Bronchial epithelial cell (primary cell): ENCODE measurements at places on chromosomes 5 and 9.

DNA sequence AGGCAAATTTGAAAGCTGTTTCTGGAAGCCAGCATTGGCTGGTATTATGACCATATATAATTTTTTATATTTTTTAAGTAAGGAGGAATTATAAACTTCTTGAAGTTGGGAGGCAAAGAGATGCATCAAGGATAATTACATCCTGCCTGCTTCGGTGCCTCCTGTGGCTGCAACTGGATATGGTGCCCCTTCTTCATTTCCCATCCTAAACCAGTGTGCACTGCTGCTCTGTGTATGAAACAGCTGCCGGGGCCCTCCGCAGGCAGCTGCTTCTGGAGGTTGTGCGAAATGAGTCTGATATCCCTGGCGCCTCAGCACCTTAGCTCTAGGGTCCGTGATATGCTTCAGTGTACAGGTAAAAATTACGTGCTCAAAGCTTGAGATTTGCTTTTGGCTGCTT is 304.2 kb downstream of the ENC1 start:
- DNase-seq = no peak

DNA sequence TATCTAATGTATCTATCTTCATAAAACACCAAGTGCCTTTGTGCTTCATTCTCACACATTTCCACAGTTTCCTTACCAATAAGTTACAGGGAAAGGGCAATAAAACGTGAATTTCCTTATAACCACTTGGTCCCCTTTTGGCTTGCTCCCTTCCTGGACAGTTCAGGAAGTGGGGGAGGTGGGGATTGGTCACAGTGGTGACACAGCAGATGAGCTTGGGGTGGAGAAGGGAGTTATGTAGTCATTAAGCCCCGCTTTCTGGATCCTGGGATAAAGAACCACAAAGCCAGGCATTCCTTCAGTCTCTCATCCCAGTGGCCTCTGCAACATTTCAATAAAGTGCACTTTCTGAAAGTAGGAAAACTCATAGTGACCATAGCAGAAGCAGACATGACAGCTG is 47.1 kb upstream of the FYB1 start:
- DNase-seq = peak; percentile 37

DNA sequence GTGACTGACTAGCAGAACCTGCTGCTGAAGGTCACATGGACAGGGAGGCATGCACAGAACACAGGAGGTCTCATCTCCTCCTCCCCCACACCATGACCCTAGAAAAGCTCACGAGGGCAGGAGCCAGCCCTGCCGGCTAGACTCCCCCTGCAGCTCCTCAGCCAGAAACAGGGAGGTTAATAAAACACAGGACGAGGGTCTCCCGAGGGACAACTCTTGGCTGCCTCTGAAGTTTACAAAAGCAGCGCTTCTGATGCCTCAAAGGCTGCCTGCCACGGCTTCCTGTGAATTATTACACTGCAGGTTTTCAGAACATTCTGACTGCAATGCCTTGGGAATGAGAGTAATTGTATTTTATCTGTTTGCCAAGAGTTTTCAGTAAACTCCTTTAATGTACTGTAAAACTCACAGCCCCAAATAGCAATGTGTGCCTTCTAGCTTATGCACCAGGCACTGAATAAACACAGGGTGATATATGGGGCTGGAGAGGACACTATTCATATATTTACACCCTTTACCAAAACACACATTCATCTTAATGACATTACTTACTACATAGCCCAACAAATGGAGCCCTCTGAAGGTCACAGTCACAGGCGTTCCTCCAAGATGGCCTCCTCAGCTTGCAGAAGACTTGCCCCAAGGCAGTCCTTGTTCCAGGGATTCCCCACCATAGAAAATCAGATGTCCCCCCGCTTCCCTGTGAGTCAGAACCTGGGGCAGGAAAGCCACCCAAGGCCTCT is 83.7 kb downstream of the C5orf15 start:
- no peak for DNase-seq

GRCh38 chr5:126918615-126918957 is 111.8 kb downstream of the MARCHF3 start:
- peak; percentile 80 for DNase-seq

DNA sequence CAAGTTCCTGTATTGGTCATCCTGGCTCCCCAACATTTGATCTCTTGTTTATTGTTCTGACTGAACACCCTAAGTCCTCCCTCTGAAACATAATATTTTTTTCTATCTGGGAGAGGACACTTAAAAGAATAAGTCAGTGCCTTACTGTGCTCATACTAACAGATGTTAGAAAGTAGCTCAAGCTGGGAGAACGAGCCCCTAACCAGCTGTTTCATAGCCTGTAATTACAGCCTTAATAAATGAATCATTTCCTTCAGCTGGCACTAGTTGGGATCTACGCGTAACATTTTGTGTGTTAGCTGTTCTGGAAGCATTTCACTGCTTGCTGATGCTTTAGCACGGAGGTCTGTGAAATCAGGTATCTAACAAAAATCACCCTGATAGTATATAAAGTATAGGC is 345.9 kb upstream of the RIOK2 start:
- DNase-seq = no peak

DNA sequence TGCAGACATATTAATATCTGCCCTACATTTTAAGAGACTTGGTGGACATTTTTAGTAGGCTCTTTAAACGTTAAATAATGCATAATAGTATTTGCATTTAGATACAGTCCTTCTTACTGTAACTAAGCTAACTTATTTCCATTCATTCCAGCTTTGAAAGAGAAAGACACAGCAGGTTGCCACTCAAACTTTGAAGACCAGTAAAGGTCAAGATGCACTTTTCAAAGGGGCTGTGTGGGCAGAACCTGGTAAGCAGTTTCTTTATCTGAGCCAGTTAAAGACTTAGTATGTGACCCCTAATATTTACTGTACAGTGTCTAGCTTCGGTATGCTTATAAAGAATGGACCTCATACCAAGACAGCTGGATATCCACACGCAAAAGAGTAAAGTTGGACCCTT is 20.8 kb downstream of the PLGRKT start:
- no peak for DNase-seq

DNA sequence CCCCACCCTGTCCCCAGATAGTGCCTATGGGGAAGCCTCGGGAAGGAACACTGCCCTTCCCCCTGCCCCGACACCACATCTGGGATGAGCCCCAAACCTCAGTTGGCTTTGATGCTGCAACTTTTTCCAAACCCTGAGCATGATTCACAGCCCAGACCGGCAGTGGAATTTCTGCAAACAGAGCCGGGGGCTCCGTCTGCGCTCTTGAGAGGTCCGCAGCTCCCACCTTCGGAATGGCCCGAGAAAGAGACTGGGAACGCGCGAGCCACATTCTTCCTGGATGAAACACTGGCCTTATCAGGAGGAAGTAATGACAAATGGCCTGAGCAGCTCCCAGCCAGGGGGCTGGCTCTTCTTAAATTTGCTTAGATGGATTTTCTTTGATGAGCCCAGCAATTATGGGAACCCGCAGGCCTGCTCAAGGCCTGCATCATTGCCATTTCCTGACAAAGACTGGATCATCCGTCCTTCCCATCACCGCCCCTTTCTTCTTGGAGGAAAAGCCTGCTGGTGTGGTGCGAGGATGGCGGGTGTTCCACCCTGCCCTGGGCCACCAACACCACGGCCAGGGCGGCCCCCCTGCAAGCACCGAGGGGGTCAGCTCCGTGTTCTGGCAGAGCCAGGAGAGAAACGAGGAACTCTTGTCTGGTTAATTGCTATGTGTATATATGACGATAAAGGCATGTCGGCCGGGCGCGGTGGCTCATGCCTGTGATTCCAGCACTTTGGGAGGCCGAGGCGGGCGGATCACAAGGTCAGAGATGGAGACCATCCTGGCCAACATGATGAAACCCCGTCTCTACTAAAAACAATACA is 38.8 kb upstream of the COL5A1 start:
- peak; percentile 76 for DNase-seq

DNA sequence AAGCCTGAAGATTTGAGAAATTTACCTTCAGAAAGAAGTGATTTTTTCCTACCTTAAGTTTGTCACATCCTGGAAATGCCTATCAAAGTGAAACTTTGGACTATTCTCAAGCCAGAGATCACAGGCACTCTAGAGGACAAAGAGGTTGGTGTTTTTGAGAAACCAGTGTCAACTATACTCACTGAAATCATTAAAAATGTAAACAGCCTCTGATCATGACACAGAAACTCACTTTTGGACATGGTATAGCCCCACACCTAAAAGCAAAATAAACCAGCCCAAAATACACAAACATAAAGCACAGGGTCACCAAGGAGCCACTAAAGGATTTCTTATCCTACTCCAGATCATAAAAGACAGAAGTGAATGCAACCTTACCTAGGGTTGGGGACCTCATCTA is 65.7 kb upstream of the ICE1 start:
- no peak for DNase-seq

- no peak for DNase-seq
These were observed 4.5 kb upstream of the ANGPTL2 start for GRCh38 chr9:127126971-127127370.

- DNase-seq = peak; percentile 90
These were observed 72.8 kb upstream of the EFNA5 start for GRCh38 chr5:107743373-107744000.

GRCh38 chr9:23824830-23825591 is 1.0 kb downstream of the ELAVL2 start:
- peak; percentile 16 for DNase-seq

DNA sequence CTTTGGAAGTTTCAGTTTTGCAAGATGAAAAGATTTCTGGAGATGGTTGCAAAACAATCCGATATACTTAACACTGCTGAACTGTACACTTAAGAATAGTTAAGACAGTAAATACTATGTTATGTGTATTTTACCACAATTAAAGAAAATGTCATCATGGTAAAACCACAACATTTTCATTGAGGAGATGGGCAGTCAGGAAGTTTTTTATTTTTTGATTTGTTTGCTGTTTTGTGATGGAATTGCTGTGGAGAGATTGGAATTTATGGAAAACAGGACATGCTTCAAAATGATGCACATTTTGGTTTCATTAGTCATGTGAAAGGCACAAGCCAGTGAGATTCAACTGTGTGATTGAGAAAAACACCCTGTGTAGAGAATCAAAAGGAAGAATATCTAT is 90.5 kb upstream of the AGXT2 start:
- no peak for DNase-seq

DNA sequence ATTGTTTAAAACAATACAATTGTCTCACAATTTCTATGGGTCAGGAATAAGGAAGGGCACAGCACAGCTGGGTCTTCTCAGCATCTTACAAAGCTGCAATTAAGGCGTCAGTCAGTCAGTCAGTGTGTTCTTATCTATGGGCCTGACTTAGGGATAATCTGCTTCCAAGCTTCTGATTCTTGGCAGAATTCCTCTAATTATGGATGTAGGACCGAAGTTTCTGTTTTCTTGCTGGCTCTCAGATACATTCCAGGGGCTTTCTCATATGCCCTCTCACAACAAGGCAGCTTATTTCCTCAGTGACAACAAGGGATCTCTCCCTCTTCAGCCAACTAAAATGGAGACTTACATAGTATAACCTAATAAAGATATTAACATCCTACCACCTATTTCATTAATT is 1925.3 kb upstream of the ACO1 start:
- DNase-seq = no peak

GRCh38 chr5:24642022-24642421 is 2.8 kb downstream of the CDH10 start:
- DNase-seq = peak; percentile 41

DNA sequence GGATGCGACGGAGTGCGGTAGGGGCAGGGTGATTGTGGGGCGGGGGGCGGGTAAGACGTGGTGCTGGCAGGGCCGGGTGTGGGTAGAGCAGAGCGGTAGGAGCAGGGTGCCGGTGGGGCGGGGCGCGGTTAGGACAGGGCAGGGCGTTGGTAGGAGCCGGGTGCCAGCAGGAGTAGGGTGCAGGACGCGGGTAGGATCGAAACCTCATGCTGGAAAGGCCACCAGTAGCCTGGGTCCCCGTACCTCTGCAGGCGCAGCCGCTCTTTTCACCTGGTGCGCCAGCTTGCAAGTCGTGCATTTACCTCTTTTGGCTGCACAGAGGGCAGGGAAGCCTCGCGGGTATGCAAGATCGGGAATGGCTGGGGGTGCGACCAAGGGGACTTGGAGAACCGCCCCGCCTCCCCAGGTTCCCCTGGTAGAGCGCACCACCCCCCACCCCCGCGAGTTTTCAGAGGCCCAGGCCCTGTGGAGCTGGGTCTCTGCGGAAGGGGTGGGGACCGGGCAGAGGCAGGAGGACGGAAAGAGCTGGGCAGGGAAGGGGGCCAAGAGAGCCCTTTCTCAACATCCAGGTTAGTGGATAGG is 104.8 kb upstream of the SIMC1 start:
- no peak for DNase-seq

- DNase-seq = no peak
These were observed 97.6 kb upstream of the GRHPR start for GRCh38 chr9:37324691-37325490.
